ENCODE measurements at places on chromosomes 13 and 19. TPM values are rescaled to one million over a fixed set of nuclear protein-coding genes. Genes with fewer than 3 reads are reported as not detected.

- no peak for DNase-seq
- no peak overlapping the region for H3K27ac ChIP-seq
- H3K36me3 ChIP-seq, result no peaks in the 10 kb centered on the region
Observed at GRCh38 chr13:34437873-34438272, 504.2 kb upstream of the NBEA start.

GRCh38 chr19:7783991-7784423 is 21.0 kb downstream of the CLEC4M start:
- peak; percentile 53 for DNase-seq
- no peaks in the 10 kb centered on the region for H3K36me3 ChIP-seq
- no peak overlapping the region for H3K4me3 ChIP-seq
- no peaks in the 10 kb centered on the region for H3K4me1 ChIP-seq
- peaks cover 5% of the 10 kb centered on the region for H3K27me3 ChIP-seq

DNA sequence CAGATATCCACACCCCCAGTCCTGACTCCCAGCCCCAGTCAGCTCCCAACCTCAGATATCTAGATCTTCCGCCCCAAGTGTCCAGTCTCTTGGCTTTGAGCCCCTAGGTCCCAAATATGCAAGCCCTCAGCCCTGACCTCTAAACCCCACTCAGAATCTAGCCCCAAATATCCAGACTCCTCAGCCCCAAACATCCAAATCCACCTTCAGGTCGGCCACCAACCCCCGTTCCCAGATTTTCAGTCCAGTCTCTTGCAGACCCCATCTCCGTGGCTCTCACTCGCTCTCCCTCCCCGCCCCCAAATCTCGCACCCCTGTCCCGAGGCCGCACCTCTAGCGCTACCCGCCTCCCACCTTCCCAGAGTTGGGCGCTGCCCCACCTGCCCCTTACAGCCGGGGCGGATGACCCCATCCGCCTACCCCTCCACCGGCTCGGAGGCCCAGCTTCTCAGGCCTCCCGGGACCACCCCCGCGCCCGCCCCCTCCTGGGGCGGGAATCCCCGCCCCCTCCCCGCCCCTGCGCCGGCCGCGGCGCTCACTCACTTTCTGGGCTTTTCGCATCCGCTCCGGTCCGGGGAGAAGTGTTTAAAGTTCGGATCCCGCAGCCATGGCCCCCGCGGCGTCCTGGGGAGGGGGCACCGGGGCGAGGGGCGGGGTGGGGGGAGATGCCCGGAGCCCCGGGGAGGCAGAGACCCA is 604 bp downstream of the ERFL start:
- H3K4me1 ChIP-seq, result peaks cover 2% of the 10 kb centered on the region
- H3K36me3 ChIP-seq, result no peaks in the 10 kb centered on the region
- H3K4me3 ChIP-seq, result peak overlapping the region; percentile 26
- H3K27me3 ChIP-seq, result peaks cover 66% of the 10 kb centered on the region

DNA sequence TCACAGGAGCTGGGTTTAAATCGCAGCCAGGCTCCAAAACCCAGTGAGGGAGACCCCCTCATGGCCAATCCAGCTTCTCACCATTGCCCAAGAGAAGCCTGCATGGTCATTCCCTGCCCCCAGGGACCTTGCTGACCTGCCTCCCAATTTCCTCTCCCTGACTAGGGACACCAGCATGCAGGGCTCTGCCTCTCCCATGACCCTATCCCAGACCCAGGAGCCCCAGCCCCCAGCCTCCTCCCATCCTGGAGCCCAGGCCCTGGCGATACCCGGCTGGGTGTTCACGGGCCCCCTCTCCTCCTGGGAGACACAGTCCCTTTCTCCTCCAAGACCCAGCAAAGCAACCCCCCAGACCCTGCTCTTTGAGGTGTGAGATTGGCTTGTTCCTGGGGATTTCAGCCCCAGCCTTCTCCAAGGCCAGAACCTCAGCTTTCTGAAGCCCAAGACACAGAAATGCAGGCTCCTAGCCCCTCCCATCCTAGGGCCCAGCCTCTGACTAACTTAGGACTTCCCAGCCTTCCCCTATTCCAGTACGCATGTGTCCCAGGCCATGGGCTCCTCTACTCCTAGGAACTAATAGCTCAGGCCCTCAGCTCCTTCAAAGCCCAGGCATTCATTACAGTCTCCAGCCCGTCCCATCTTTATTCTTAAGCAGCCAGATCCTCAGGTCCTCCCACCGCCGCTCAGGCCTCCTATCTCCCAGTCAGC is 1.1 kb downstream of the GYS1 start:
- DNase-seq, result peak; percentile 81
- peaks cover 6% of the 10 kb centered on the region for H3K36me3 ChIP-seq
- no peaks in the 10 kb centered on the region for H3K27me3 ChIP-seq
- H3K27ac ChIP-seq, result peak overlapping the region; percentile 98
- peak overlapping the region; percentile 94 for H3K4me3 ChIP-seq

GRCh38 chr13:21685485-21686064 is 14.7 kb downstream of the FGF9 start:
- no peak overlapping the region for H3K27ac ChIP-seq
- no peaks in the 10 kb centered on the region for H3K4me1 ChIP-seq
- H3K36me3 ChIP-seq, result no peaks in the 10 kb centered on the region
- H3K4me3 ChIP-seq, result no peak overlapping the region
- peaks cover 6% of the 10 kb centered on the region for H3K27me3 ChIP-seq
- no peak for DNase-seq

DNA sequence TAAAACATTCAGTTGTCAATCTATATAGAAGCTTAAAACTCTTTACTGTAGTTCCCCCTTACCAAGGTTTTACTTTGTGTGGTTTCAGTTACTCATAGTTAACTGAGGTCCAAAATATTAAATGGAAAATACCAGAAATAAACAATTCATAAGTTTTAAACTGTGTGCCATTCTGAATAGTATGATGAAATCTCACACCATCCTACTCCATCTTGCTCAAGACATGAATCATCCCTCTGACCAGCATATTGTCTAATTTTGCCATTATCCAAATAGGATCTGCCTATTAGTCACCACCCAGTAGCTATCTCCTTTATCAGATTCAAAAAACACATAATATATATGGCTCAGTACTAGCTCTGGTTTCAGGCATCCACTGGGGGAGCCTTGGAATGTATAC is 22.4 kb downstream of the ZNF571 start:
- no peaks in the 10 kb centered on the region for H3K4me1 ChIP-seq
- H3K27ac ChIP-seq, result no peak overlapping the region
- no peaks in the 10 kb centered on the region for H3K27me3 ChIP-seq
- peak; percentile 23 for DNase-seq
- no peaks in the 10 kb centered on the region for H3K36me3 ChIP-seq

- no peaks in the 10 kb centered on the region for H3K36me3 ChIP-seq
- DNase-seq, result peak; percentile 42
- H3K4me3 ChIP-seq, result no peak overlapping the region
- no peaks in the 10 kb centered on the region for H3K4me1 ChIP-seq
- no peak overlapping the region for H3K27ac ChIP-seq
Observed at GRCh38 chr19:17332677-17333581, 1.7 kb downstream of the ANO8 start.

DNA sequence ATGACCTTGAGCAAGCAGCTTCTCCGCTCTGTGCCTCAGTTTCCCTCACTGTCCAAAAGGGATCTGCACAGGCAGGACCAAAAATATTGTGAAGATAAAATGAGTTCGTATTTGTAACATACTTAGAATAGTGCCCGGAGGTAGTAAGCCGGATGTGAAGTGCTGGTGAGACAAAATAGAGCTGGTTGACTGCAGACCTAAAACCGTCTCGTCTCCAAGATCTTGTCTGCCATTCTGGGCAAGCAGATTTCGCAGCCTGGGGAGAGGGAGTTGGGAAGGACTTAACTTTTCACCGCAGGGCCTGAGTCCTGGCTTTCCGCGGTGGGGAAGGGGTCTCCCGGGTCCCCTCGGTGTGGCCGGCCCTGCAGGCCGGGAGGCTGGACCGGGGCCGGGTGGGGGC is 8.2 kb upstream of the BBC3 start:
- H3K27me3 ChIP-seq, result no peaks in the 10 kb centered on the region
- peaks cover 14% of the 10 kb centered on the region for H3K4me1 ChIP-seq
- no peaks in the 10 kb centered on the region for H3K36me3 ChIP-seq
- DNase-seq, result peak; percentile 20

DNA sequence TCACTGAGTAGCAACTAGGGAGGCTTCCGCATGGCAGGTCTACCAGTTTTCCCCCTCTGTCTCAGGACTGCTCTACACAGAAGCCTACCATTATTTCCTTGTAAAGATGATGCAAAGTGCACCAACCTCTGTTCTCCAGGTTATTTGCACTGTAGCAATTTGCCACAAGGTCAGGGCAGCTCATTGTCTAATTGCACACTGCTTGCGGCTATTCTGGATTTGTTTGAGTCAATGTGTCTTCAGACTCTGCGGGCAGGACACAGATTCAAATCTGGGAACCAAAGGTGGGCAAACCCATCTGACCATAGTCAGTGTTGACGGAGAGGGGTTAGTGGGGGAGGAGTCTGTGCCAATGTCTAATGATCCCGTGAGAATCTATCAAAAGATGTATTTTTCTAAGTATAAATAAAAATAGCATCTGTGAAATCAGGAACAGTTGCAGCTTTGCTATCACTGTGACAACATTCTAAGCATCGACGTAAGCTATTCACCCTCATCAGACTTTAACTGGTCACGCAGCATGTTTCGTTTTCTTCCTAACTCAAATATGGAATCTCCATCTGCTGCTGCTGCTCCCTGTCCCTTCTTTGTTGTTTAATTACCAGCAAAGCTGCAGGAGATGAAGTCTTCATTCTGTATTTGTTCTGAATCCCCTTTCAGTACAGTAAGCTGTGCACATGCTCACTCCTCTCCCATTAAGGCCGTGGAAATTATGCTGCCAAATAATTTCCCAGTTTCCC is 26.4 kb downstream of the CYSLTR2 start:
- H3K27me3 ChIP-seq, result peaks cover 3% of the 10 kb centered on the region
- DNase-seq, result no peak
- H3K36me3 ChIP-seq, result no peaks in the 10 kb centered on the region
- no peaks in the 10 kb centered on the region for H3K4me1 ChIP-seq
- H3K4me3 ChIP-seq, result no peak overlapping the region

DNA sequence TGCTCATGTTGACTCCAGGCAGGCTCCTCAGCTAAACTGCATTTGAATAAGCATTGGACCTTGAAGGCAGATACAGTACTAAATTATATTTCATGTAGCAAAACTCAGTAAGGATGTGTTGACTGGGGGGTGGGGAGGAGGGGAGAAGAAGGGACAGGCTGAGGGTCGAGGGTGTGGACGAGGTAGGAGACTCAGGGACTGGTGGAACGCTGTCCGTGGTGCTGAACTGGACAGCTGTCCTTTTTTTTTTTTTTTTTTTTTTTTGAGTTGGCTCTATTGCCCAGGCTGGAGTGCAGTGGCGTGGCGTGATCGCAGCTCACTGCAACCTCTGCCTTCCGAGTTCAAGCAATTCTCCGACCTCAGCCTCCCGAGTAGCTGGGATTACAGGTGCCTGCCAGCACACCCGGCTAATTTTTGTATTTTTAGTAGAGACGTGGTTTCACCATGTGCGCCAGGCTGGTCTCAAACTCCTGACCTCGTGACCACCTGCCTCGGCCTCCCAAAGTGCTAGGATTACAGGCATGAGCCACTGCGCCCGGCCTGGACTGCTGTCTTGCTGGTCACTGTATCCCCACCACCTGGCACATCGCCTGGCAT is 33.2 kb upstream of the CASP14 start:
- DNase-seq, result peak; percentile 1
- no peaks in the 10 kb centered on the region for H3K27me3 ChIP-seq
- H3K4me3 ChIP-seq, result no peak overlapping the region
- no peak overlapping the region for H3K27ac ChIP-seq
- no peaks in the 10 kb centered on the region for H3K36me3 ChIP-seq

DNA sequence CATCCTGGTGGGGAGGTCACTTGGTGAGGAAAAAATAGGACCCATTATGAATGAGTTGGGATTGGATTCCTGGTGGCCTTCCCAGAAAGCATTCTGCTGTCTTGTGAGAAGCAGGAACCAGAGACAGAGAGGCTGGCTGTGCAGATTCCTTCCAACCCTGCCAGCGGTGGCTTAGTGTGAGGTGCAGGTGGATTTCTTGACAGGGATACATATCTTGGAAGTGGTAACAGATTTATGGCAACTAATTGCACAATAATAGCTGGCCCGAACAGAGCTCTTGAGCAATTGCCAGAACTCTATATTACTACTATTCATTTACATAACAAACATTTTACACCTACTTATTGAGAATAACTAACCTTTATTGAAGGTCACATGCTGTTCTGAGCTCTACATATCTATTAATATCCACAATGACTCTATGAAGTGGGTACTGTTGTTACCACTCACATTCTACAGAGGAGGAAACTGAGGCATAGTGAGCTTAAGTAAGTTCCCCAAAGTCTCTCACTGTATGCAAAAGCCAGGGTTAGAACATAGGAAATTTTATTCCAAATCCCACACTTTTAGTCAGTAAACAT is 173.9 kb upstream of the SERP2 start:
- no peaks in the 10 kb centered on the region for H3K36me3 ChIP-seq
- H3K4me3 ChIP-seq, result no peak overlapping the region
- no peaks in the 10 kb centered on the region for H3K4me1 ChIP-seq
- H3K27ac ChIP-seq, result no peak overlapping the region
- no peak for DNase-seq
- H3K27me3 ChIP-seq, result no peaks in the 10 kb centered on the region

DNA sequence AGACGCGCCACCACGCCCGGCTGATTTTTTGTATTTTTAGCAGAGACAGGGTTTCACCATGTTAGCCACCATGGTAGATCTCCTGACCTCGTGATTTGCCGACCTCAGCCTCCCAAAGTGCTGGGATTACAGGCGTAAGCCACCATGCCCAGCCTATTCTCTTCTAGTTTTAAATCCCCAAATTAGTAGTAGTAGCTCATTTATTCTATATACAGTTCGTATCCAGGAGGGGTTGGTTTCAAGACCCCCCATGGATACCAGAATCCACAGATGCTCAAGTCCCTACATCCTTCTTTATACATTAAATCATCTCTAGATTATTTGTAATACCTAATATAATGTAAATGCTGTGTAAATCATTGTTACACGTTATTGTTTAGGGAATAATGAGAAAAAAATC is 2.0 kb downstream of the ZNF568 start:
- DNase-seq, result no peak
- no peak overlapping the region for H3K4me3 ChIP-seq
- no peak overlapping the region for H3K27ac ChIP-seq
- no peaks in the 10 kb centered on the region for H3K27me3 ChIP-seq

- peaks cover 8% of the 10 kb centered on the region for H3K4me1 ChIP-seq
- no peak overlapping the region for H3K27ac ChIP-seq
- H3K36me3 ChIP-seq, result no peaks in the 10 kb centered on the region
- no peaks in the 10 kb centered on the region for H3K27me3 ChIP-seq
- no peak overlapping the region for H3K4me3 ChIP-seq
Observed at GRCh38 chr13:50226515-50227155, 211.4 kb downstream of the KCNRG start.

GRCh38 chr13:102311901-102312300 is 89.9 kb downstream of the FGF14 start:
- H3K4me1 ChIP-seq, result peaks cover 5% of the 10 kb centered on the region
- H3K27ac ChIP-seq, result no peak overlapping the region
- no peaks in the 10 kb centered on the region for H3K36me3 ChIP-seq
- DNase-seq, result no peak

GRCh38 chr13:97388373-97388772 is 45.6 kb upstream of the RAP2A start:
- H3K4me1 ChIP-seq, result peaks cover 3% of the 10 kb centered on the region
- no peaks in the 10 kb centered on the region for H3K36me3 ChIP-seq
- H3K27ac ChIP-seq, result no peak overlapping the region
- no peaks in the 10 kb centered on the region for H3K27me3 ChIP-seq

GRCh38 chr19:30812099-30812678 is 440.0 kb downstream of the ZNF536 start:
- H3K27ac ChIP-seq, result no peak overlapping the region
- H3K27me3 ChIP-seq, result no peaks in the 10 kb centered on the region
- no peaks in the 10 kb centered on the region for H3K4me1 ChIP-seq
- no peak for DNase-seq
- no peak overlapping the region for H3K4me3 ChIP-seq
- H3K36me3 ChIP-seq, result no peaks in the 10 kb centered on the region

GADD45GIP1 gene
- polyA plus RNA-seq, result 28.2 TPM

PSG3 gene
- polyA plus RNA-seq, result 0.27 TPM

PCSK4 gene
- polyA plus RNA-seq, result 0.26 TPM

DMRTC2 gene
- polyA plus RNA-seq, result not detected

ZNF439 gene
- 3.8 TPM for polyA plus RNA-seq

TPP2 gene
- polyA plus RNA-seq, result 51.8 TPM

SOX1 gene
- not detected for polyA plus RNA-seq

Measured in fibroblast of lung (primary cell).